ENCODE measurements at places on chromosomes 7 and 10.

DNA sequence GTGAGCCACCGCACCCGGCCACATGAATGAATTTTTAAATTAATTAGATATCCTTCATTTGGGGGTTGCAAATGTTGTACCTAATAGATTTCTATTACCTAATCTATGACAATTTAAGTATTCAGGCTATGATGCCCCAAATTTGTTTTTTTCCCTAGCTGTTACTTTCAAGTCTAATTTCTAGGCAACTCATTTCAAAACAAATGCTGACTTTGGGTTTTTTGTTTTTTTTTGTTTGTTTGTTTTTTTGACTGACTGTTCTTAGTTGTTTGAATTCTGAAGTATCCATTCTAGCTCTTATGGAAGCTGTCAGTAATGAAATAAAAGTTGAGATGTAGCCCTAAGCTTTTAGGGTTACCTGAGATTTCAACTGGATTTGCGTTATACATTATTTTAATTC, 62.3 kb downstream of the CREM start:
- DNase-seq, result no peak

- DNase-seq, result no peak
Measured at GRCh38 chr10:108434559-108435252, 1270.2 kb upstream of the SORCS1 start.

- no peak for DNase-seq
Measured at GRCh38 chr10:64576497-64576896, 1055.3 kb downstream of the REEP3 start.

- DNase-seq, result no peak
Measured at GRCh38 chr7:81770728-81771223, 929 bp upstream of the HGF start.

GRCh38 chr7:130627775-130628174, 40.8 kb downstream of the COPG2 start:
- no peak for DNase-seq

DNA sequence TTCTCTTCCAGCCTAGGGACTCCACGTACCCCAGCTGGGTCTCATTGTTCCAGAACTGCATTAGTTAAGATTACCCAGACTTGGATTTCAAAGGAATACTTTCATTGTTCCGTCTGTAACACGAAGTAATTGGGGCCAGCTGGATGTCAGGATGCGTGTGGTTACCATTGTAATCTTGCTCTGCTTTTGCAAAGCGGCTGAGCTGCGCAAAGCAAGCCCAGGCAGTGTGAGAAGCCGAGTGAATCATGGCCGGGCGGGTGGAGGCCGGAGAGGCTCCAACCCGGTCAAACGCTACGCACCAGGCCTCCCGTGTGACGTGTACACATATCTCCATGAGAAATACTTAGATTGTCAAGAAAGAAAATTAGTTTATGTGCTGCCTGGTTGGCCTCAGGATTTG, 21.0 kb downstream of the LRRC17 start:
- no peak for DNase-seq

- DNase-seq, result no peak
Measured at GRCh38 chr10:58435297-58435985, 50.2 kb downstream of the TFAM start.

GRCh38 chr7:22417349-22417748, 60.4 kb upstream of the RAPGEF5 start:
- no peak for DNase-seq

- DNase-seq, result no peak
Measured at GRCh38 chr7:94061326-94061725, 57.2 kb upstream of the BET1 start.

DNA sequence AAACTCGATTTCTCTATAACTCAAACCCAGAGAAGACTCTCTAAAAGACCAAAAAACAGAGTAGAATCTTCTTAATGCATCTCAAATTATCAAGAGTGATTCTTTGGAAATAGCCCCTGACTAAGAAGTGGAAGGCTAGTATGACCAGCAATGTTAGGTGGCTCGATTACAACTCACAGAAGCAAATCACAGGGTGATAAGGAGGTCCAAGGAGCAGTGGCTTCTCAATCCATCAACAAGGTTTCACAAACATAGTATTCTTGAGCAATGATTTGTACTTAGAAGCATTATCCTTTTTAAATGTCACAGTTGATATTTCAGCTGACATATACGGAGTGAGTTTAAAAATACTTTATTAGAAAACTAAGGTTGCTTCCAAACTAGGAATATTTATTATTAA, 127.7 kb downstream of the CNOT4 start:
- no peak for DNase-seq

- DNase-seq, result peak; percentile 37
Measured at GRCh38 chr10:104267721-104268404, 1.1 kb upstream of the GSTO2 start.

DNA sequence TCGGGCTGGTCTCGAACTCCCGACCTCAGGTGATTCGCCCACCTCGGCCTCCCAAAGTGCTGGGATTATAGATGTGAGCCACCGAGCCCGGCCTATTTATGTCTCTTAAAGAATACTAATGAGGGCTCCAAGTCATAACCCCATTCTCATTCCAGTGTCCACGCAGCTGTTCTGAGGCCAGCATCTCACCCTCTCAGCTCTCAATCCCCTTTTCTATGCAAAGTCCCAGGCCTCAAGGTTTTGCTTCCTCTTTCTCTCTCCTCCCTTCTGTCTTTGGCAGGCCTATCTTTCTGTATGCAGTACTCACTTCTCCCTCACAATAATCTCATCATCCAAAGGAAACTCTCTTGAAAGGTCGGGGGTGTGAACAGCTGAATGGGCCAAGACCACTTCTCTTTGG, 28.0 kb upstream of the VSIR start:
- no peak for DNase-seq

DNA sequence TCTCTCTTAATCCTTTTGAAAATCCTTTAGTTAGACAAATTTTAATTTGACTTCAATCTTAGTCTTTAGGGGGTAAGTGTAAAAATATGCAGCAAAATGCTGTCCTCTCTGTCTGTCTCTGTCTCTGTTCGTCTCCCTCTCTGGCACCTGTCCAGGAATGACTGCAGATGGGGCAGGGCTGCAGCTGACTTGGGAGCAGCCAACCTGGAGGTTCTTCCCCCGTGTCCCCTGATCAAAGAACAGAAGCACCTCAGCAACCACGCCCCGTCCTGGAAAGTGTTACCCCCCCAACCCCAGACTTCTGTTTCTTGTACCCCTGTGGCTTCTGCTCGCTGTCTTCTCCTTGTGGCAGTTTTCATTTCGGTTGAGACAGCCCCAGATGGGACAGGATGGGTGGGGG, 141.6 kb upstream of the NPS start:
- no peak for DNase-seq

DNA sequence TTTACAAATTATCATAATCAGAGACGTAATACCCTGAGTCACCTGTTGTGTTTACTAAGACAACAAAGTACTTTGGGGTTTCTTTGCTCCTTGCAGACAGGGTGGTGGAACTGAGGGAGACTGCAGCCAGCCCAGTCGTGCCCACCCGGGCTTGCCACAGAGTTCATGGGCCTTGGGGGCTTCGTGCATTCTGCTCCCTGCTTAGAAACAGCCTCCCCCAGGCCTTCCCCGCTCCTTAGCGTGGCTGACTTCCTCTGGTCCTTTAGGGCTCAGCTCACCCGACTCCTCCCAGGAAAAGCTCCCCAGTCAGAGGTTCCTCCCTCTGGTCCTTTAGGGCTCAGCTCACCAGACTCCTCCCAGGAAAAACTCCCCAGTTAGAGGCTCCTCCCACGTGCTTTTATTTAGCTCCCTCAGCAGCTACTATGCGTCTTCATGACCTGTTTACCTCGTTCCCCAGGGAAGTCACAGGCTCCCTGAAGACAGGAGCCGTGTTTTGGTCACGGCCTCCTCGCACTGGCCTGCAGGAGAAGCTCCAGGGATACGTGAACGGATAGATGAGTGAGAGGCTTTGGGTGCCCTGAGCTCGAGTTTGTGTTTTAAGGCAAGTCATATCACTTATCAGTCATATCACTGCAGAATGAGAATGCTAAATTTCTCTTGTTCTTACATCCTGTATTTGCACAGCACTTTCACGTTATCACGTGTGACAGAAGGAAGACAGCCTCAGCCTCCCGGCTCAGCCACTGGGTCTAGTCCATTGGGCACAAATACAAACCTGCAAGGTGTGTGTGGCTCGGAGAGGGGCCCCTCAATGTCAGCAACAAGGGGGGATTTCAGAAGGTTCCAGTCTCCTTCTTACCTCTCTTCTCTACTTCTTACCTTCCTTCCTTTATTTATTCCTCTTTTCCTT, 52.7 kb upstream of the VIPR2 start:
- DNase-seq, result peak; percentile 17

DNA sequence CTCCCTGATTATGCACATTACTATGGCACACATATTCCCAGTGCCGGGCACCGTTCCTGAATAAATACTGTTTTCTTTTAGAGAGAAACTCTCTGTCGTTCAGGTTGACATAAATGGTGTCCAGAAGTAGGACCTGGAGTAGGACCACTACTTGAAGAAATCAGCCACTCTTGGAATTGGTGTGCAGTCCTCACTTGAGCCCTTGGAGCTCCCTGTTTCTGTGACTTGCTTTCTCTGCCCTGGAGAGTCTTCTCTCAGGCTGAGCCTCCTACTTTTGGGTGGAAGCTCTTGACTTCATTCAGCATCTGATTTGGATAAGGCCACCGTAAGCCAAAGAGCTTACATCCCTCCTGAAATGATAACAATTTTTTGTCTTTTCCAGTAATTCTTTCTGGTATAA, 29.7 kb upstream of the ANTXRL start:
- DNase-seq, result no peak

DNA sequence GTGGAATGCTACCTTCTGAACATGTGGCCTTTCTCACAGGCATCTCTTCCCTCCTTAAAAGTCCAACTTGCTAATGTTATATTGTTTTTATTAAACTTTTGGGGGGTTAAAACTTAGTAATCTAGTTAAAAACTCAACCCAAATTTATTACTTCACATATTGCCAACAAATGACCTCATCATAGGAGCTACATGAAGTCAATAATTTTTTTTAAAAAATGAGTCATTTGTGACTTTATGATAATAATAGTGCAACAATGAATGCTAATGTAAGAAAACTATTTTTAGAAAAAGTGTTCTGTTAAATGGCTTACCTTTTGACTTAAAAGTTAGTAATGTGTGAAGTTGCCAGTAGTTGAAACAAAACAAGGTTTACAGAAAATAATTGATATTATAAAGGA, 325.9 kb upstream of the FZD1 start:
- no peak for DNase-seq

- no peak for DNase-seq
Measured at GRCh38 chr7:86372262-86372661, 271.4 kb upstream of the GRM3 start.

DNA sequence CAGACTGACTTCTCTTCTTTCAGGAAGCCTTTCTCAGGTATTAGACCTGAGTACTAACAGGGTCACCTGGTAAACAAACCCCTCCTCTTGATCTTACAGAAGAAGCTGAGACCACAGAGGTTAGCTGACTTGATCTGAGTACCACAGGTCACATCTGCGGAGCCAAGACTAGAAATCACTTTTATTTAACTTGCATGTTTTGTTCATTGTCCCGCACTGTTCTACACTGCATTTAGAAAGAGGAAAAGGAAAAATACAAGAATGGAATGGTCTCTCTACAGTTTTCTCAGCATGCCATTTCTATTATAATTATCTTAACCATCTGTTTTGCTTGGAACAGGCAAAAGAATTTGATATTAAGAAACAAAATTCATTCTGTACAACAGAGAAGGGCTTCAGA, 245.6 kb upstream of the ETV1 start:
- no peak for DNase-seq

DNA sequence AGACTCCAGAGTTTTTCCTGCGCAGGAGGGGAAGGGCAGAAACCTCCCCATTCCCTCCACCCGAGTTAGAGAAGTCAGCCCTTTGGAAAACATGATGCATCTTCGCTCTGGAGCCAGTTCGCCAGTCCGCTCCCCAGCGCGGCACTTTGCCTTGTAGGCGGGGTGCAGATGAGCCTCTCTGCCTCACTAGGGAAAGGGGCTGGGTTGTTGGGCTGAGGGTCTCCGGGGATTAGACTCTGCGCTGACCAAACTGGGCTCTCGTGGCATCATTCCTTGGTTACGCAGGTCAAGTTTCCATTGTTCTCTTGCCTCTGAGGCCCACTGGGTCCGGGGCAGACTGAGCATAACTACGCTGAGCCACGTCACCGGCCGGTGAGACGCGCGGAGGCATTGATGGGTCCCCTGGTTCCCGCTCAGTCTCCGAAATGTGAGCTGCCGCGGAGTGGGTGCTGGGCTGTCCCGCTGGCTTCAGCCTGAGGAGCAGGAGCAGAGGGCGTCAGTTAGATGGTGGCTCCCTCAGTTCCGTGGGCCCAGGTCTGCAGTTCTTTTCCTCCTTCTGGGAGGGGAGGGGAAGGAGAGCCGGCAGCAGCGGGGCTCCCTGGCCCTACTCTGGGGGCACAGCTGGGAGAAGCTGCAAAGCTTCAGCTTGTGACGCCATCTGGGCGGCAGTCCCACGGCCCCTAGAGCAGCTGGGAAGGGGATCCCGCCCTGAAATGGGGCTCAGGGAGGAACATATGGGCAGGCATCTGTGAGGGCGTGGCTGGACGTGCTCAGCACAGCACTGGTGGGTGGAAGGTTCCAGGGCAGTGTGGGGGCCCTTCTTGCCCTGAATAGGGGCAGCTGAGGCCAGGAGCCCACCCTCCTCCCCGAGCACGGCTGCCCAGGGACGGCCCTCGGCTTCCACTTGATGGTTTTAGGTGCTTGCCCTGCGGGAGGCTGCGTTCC, 121.3 kb upstream of the BTBD16 start:
- DNase-seq, result no peak

DNA sequence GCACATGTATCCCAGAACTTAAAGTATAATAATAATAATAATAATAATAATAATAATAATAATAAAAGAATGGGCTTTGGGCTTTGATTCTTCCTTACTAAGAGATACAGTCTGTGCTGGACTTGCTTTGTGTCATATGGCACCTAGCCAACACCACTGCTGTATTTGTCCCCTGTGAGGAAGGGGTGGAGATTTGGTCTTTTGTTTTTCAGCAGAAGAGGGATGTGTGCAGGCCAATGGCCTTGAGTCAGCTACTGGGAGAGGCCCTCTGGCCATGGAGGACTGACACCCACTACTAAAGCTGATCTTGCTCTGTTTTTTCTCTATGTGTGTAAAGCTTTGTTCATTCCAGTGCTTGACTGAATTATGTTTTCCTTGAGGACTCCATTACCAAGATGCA, 573.0 kb upstream of the PCDH15 start:
- no peak for DNase-seq

DNA sequence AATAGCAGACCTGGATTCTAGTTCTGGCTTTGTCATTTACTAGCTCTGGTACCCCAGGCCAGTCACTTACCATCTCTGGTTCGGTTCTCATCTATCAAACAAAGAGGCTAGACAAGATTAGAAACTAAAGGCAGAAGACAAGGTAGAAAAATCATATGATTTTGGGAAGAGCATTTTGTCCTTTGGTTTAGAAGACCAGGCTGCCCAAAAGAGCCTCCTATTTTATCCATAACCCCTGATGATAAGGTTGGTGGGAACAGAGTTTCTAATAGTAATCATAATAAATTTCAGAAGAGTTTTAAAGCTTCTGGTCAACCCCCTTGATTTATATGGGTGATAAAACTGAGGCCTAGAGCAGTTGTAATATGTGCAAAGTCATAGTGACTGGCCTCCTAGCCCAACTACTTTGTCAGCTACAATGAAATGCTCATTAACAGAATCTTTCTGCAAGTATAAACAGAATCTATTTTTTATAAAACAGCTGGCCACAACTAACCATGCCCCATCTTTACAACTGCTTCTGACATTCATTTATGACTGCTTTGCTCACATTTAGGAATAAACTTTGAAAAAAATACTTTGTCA, 23.4 kb downstream of the COX15 start:
- DNase-seq, result no peak

Measured in stimulated activated CD4-positive, alpha-beta T cell treated with anti-CD3 and anti-CD28 coated beads, Interleukin-4, amount 100 ng/mL, for 48 hours (primary cell).